ENCODE measurements at places on chromosomes 5 and 9.

GRCh38 chr5:40414922-40415321 lies 264.8 kb upstream of the PTGER4 start:
- no peak for DNase-seq

DNA sequence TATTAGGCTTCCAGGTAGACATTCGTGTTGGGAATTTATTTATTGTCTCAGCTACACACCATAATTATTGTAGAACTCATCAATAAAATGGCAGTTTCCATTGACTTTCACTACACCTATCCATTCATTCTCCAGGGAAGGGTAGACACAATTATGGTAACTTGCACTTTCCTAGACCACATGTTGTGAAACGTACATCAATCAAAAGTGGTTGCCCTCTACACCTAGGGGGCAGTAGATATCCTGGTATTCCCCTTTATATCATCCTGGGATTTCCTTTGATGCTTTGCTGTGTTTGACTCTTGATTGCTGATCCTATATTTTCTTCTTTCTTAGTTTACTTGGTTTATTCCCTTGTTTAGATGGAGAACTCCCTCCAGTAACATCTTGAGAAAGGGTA lies 47.9 kb downstream of the ADGRV1 start:
- DNase-seq = peak; percentile 19

DNA sequence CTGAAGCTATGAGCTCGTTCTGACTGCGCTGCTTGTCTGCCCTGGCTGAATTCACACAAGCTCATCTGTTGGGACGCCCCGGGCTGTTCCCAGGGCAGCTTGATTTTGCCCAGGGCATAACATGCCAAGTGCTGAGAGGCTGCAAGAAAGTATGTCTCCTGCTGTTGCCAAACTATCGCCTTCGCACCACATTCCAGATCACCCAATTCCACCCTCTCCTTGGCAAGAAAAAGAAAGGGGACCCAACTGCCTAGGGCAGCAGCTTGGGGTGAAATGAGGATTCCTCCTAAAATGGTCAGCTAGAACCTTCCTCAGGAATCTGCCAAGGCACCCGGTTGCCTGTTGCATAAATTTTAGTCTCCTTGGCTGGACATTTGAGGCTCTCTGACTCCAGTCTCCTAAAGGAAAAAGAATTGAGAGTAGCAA lies 21.2 kb downstream of the COL15A1 start:
- DNase-seq = no peak

DNA sequence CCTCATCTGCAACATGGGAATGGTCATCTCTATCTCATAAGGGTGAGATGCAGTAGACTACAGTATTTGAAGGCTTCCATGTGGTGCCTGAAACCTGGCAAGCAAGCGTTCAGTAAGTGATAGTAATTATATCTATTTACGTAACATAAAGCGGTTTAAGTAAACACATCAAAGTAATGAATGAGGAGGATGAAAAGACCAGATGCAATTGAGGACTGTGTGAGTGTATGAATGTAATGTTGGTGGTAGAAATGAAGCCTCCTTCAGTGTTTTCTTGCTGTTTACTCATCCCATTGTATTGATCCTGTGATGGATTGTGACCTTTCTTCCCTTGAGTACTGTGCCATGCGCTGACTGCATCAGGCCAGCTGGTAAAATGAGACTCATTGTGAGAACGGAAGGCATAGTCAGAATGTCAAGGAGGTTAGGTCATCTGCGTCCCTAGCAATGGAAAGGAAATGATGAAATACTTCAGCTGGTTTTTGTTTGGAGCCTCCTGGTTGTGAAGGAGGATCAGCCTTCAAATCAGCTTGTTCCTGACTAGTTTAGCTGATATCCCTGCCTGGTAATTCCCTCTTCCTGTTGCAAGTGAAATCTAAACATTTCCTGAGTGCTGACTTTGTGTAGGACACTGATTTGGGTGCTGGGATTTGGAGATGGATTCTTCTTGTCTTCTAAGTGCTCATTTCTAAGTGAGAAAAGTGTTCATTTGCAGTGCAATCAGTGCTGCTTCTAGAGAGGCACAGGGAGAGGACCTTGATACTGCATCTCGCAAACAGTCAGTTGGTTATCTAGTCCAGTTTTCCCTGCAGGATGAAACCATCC lies 35.6 kb downstream of the TNFSF8 start:
- DNase-seq = peak; percentile 59
